Renal cortex interstitium (tissue), 15 donors: ENCODE measurements at places on chromosomes 2 and 18.

GRCh38 chr2:233007739-233008138, 5.3 kb downstream of the NGEF start:
- no peak for DNase-seq

DNA sequence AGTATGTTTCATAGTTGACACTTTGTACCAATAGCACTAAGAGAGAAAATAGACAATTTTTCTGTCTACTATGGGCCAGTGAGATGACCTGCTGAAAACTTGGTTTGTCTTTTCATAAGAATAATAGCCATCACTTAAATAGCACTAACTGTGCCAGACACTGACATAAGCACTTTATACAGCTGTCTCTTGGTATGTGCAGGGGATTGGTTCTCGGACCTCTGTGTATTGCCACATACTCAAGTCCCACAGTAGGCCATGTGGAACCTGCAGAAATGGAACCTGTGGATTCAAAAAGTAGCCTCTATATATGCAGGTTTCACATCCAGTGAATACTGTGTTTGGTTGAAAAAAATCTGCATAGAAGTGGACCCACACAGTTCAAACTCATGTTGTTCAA, 126.7 kb downstream of the XRCC5 start:
- no peak for DNase-seq

- DNase-seq = no peak
These were observed 8.2 kb downstream of the DSG2 start for GRCh38 chr18:31506024-31506742.

- no peak for DNase-seq
These were observed 114.9 kb downstream of the ALK start for GRCh38 chr2:29806461-29806860.

GRCh38 chr2:185417111-185417510, 321.5 kb upstream of the FSIP2 start:
- no peak for DNase-seq

DNA sequence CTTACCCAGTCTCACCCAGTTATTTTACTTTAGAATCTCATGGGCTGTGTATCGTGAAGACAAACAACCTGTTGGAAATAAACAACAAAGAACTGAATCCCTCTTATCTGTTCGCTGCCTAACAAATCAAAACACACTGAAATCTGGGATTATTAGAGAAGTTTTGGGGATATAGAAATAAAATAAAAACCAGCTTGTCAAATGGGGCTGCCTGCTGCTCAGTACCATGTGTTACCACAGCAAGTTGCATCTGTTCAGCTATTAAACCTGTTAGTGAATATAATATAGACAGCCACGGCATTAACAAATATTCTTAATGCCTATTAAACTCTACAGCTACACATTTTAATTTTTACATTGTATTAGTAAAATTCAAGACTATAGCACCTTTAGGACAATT, 810.8 kb downstream of the NRXN1 start:
- DNase-seq = no peak

- no peak for DNase-seq
These were observed 42.0 kb downstream of the CTNNA2 start for GRCh38 chr2:79554899-79555298.

DNA sequence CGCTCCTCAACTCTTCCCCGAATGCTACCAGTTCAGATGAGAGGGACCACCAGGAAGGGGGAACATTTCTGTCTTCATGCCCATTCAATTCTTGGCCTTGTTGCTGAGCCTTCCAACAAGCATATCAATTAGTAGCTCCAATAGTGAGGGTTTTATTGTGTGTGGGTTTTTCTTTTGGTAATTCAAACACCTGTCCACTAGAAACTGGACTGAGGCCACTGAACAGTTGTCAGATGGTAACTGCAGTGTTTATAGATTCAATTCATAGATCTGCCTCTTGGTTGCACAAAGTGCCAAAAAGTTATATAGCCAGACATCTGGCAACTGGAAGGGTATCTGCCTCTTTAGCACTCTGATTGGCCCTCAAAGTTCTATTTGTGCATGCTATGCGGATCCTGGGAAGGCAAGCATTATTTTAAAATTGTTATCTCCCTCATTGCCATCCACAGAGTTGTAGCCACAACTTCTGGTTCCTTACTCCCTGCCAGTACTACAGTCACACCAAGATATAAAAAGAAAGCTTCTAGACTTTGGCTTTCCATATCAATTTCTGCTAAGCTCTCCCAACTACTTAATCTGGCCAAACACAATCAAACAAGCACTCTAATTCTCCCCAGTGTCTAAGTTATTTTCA, 83.3 kb upstream of the ZNF521 start:
- no peak for DNase-seq

- DNase-seq = no peak
These were observed 304.8 kb upstream of the FSIP2 start for GRCh38 chr2:185433824-185434223.

- DNase-seq = no peak
These were observed 112.0 kb downstream of the ATAD2B start for GRCh38 chr2:23814963-23815362.

GRCh38 chr2:85066874-85067351, 66.3 kb upstream of the TCF7L1 start:
- peak; percentile 67 for DNase-seq

DNA sequence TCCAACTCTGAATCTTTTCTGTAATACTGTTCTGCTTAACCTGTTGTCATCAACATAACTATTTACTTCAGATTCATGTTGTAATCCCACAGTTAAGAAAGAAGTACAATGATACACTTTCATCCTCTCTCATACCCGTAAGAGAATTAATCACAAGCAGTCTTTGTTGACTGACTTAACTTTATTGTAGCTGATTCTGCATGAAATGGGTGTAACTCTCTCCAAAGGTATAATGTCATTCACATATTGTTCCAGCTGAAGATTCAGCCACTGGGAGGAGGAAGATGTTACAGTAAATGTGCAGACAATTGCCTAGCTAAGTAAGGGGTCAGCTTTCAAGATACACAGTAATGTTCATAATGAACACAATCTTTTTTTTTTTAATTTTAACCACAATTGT, 13.5 kb upstream of the DSG2 start:
- DNase-seq = no peak

GRCh38 chr2:52594026-52594425, 1173.6 kb upstream of the CHAC2 start:
- no peak for DNase-seq
